ENCODE measurements at places on chromosomes 11 and 22.

- DNase-seq, result no peak
Observed at GRCh38 chr11:44731685-44732430, 5.1 kb downstream of the TSPAN18 start.

DNA sequence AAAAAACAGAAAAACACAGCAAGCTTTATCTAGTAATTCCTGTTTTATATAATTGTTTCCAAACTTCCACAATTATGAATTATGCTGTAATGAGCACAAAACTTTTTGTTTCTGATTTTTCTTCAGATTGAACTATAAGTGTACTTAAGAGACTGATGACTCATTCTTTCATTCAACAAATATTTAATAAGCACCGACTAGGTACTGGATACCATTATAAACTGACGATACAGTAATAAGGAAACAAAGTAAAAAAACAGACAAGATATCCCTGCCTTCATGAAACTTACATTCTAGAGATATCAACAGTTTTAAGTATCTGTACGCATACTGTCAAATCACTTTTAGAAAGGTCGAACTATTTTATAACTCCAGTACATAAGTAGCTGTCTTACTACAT, 78.6 kb downstream of the ME3 start:
- DNase-seq, result no peak

- no peak for DNase-seq
Observed at GRCh38 chr11:95972060-95972459, 48.2 kb upstream of the MTMR2 start.

DNA sequence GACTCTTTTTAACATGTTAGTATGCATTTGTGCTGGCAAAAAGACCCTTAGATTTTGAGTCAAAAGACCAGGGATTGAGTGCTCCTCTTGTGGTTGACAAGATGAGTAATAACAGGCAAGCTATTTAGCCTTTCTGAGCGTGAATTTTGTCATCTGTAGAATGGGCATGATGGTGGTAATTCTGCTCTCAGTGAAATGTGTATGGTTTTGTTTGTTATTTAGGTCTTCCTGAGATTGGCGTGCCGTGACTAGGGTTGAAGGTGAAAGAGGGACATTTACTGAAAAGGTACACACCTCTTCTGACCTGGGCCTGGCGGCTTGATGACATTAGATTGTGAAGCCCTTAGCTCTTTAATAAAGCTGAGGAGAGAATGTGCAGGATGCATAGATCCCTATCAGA, 8.4 kb upstream of the CEP295 start:
- DNase-seq, result no peak

GRCh38 chr22:47851586-47851985, 1089.1 kb downstream of the TBC1D22A start:
- DNase-seq, result no peak

DNA sequence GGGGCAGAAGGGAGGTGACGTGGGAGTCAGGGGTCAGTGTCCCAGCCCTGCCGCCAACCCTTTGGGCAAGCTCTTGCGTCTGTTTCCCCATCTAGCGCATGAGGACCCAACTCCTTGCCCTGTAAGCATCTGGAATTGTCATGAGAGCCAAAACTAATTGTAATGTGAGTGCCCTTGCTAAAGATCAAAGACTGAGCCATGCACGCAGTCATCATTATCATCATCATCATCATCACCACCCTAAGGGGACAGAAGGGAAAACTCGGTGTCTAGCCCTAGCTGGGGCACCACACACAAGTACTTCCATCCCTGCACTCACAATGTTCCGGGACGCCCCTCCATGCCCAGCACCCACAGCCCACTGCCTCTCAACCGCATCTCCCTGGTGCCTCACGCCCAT, 2.5 kb downstream of the LIF start:
- no peak for DNase-seq

DNA sequence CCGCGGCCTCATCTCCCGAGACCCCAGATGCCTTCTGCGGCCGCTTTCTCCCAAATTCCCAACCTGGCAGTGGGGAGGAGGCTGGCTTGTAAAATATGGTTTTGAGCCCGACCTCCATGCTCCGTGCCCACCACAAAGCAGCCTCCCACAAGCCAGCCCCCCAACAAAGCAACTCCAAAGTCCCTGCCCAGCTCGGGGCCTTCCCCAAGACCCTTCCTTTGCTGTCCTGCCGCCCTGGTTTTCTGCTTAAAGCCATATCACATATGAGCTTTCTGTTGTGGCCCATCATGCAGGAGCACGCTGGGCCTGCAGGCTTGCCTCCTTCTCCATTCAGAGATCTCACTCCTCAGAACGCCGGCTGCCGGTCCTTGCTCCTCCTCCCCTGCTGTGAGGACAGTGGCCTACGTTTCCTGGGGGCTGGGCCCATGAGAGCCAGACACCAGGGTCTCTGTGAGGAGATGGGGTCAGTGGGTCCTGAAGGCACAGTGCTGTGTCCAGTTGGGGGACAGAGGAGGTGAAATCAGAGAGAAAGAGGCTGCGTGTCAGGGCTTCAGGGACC, 680.0 kb downstream of the BRD1 start:
- DNase-seq, result no peak

GRCh38 chr11:38014405-38014804, 1416.4 kb upstream of the RAG2 start:
- no peak for DNase-seq

GRCh38 chr22:24338726-24339451, 68.3 kb downstream of the SPECC1L start:
- DNase-seq, result no peak

GRCh38 chr11:8870411-8871170, 40.4 kb upstream of the AKIP1 start:
- no peak for DNase-seq

Measured in stimulated activated CD8-positive, alpha-beta memory T cell treated with anti-CD3 and anti-CD28 coated beads, Interleukin-7, amount 100 ng/mL, for 24 hours (primary cell).